AG09319 (cell line): ENCODE measurements at places on chromosomes 2 and 18.

GRCh38 chr18:73151086-73151485, 283.3 kb upstream of the NETO1 start:
- no peak for DNase-seq

GRCh38 chr2:222844323-222844722, 16.5 kb upstream of the ACSL3 start:
- DNase-seq, result peak; percentile 53

DNA sequence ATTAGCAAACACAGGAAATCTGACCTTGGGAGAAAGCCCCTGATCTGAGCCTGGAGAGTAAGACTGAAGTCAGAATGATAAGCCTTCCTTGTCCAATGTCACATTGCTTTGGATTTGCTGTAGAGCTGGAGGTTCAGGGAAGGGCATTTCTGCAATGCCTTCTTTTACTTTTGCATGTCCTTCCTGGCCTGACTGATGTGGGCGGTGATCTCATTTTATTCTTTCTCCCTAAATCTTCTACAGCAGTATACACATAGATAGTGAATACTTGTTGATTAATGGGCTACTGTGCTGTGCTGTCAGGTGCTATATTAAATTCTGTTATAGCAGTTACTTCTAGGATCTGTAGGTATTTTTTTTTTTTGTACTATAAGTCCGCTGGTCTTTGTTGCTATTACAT, 62.6 kb downstream of the PLCL1 start:
- DNase-seq, result no peak

DNA sequence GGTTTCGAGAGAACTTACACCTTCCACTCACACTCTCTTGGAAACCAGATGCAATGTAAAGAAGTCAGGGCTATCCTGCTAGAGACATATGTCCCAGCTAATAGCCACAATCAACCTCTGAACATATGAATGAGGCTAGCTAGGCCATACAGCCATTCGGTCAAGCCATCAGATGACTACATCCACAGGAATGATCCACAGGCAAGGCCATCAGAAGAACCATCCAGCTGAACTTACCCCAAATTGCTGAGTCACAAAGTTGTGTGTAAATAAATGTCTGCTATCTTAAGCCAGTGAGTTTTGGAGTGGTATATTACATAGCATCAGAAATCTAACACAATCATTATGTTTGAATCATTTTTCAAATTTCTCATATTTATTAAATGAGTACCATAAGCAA, 5.2 kb upstream of the SPAST start:
- DNase-seq, result no peak

GRCh38 chr18:13982126-13982525, 66.8 kb upstream of the MC2R start:
- no peak for DNase-seq

DNA sequence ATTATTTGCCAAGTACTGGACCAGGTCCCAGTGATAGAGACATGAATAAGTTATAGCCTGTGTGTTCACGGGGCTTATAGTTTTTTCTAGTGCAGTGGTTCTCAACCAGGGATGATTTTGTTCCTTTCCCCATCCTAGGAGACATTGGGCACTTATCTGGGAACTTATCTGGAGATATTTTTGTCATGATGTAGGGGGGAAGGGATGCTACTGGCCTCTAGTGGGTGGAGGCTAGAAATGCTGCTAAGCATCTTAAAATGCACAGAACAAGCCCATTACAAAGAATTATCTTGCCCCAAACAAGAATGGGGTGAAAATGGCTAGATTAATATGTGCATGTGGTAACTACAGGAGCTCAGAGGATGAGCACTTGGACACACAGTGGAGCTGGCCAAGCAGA, 75.2 kb downstream of the KLHL29 start:
- DNase-seq, result no peak

DNA sequence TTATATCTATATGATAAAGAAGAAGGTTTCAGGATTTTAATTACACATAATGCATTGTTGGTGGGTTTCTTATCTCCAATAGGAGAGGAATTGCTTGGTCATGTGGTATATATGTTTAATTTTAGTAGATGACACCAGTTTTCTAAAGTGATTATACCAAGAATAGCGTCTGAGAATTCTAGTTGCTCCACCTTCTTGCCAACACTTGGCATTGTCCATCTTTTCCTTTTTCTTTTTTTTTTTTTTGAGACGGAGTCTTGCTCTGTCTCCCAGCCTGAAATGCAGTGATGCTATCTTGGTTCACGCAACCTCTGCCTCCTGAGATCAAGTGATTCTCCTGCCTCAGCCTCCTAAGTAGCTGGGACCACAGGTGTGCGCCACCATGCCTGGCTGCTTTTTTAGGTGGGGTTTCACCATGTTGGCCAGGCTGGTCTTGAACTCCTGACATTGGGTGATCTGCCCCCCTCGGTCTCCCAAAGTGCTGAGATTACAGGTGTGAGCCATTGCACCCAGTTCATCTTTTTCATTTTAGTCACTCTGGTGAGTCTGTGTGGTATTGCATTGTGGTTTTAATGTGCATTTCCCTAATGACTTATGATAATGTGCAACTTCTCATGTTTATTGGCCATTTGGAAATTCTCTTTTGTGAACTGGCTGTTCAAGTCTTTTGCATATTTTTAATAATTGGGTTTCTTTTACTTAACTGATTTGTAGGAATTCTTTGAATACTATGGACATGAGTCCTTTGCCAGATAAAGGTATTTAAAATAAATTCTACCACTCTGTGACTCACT, 37.3 kb upstream of the ZNF512 start:
- DNase-seq, result no peak

DNA sequence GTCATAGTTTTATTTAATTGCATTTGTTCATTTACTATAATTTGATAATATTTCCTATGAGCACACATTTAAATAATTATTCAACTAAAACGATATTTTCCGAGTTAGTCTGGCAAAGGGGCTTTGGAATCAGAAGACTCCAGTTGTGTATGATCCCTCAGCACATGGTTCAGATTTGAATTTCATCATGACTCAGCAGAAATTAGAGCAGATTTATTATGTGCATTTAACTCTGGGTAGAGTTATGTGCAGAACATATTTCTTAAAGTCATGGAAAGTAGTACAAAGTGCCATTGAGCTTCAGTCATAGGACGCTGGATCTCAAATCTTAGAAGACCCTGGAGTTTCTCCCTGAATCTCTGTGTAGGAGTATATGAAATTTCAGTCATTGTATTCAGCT, 106.7 kb downstream of the ADCYAP1 start:
- no peak for DNase-seq
